ENCODE measurements at places on chromosomes 4 and X.

- DNase-seq, result no peak
Observed at GRCh38 chr4:123105026-123105420, 182.6 kb upstream of the NUDT6 start.

GRCh38 chr4:82782626-82783345 lies 15.8 kb downstream of the SCD5 start:
- no peak for DNase-seq

GRCh38 chrX:119880552-119881437 lies 9.2 kb downstream of the NDUFA1 start:
- DNase-seq, result peak; percentile 66

DNA sequence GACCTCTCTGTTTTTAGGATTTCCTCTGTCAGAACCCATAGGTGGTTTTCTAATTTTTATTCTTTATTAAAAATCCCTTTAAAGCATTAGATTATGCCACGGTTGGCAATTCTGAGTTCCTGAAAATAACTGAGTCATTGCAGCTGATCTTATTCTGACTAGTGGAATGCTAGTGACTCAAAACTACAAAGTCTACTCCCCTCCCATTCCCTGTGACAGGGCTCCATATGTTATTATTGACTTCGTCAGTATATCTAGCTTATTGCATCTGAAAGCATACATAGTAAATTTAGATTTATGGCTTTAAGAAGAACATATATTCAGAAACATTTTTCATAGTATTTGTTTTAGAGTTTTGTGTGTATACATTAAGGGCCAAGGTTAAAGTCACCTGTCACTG lies 38.5 kb downstream of the HERC3 start:
- peak; percentile 48 for DNase-seq

- no peak for DNase-seq
Observed at GRCh38 chr4:147831551-147832171, 99.8 kb downstream of the ARHGAP10 start.

GRCh38 chr4:48127231-48127630 lies 6.8 kb downstream of the TXK start:
- DNase-seq, result no peak

DNA sequence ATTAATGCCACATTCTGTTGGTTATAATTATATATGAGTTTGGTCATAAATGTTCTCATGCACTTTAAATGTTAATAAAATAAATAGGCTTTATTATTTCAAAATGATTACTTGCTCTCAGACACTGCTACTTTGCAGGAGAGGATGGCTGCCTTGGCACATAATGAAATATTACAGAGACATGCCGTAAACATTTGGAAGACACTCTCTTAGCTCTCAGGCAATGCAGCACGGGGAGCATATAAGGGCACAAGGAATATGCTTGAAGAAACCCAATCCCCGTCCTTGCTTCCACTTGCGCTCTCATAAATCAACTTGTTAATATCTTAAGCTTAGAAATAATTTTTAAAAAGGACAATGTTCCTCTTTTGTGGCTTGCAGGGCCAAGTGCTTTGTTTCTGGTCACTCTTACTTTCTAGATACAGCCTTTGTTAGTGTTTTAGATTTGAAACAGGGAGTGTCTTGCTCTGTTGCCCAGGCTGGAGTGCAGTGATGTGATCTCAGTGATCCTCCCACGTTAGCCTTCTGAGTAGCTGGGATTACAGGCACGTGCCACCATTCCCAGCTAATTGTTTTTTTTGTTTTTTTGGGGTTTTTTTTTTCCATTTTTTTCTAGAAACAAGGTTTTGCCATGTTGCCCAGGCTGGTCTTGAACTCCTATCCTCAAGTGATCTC lies 445.0 kb downstream of the SPRY1 start:
- no peak for DNase-seq

- DNase-seq, result no peak
Observed at GRCh38 chr4:86544310-86544966, 49.7 kb upstream of the PTPN13 start.

GRCh38 chr4:158807691-158808090 lies 38.9 kb downstream of the FNIP2 start:
- peak; percentile 72 for DNase-seq

GRCh38 chrX:129690435-129690834 lies 35.7 kb upstream of the APLN start:
- DNase-seq, result no peak

DNA sequence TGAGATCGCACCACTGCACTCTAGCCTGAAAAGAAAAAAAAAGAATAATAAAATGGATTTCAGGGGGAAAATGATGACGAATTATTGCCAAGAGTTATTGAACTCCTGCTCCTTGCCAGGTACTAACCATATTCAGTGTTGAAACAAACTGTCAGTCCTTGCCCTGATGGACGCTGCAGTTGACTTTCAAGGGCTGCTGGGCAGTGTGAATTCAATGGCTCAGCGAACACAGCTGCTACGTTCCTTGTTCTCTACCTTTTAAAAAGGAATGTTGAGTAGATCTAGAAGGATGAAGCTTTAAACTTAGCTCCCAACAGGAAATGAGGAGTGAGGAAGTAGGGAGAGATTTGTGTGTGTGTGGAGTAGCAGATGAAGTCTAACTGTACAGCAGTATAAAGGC lies 2.7 kb downstream of the LIMCH1 start:
- DNase-seq, result no peak

DNA sequence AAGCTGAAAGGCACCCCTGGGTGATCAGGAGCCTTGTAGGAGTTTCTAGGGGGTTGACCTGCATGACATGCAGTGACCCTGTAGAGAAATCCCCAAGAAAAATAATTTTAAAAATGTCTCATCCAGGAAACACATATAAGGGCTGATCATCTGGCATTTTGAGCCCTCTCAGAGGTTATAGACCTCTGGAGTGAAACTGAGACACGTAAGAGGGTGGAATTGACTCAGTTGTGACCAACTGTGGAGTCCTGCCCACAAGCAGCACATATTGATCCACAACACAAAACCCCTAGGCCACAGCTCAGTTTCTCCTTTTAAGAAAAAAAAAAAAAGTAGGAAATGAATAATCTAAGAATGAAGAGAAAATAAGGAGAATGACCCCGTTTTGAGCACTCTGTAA lies 32.5 kb upstream of the MTMR8 start:
- DNase-seq, result no peak

DNA sequence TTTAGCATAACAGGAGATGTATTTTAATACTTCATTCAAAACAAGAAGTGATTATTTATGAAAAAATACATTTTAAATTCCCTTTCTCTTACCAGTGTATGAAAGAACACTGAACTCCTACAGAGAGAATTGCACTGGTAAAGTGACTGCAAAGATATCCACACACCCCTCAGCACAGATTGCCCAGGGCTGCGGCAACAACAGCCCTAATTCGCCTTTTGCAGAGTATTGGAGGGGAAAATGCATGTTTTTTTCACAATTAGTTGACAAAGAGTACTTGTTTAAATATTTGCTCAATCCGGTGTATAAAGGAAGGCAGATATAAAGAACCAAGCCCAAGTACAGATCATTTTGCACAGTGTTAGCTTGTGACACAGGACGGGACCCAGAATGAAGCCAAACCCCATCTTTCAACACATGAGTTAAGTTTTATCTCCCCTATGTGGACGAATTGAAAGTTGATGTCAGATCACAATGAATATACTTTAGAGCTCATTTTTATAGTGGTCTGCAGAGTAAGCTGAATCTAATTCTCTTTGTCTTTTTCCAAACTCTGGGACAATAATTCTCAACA lies 551.4 kb upstream of the IGFBP7 start:
- DNase-seq, result no peak

DNA sequence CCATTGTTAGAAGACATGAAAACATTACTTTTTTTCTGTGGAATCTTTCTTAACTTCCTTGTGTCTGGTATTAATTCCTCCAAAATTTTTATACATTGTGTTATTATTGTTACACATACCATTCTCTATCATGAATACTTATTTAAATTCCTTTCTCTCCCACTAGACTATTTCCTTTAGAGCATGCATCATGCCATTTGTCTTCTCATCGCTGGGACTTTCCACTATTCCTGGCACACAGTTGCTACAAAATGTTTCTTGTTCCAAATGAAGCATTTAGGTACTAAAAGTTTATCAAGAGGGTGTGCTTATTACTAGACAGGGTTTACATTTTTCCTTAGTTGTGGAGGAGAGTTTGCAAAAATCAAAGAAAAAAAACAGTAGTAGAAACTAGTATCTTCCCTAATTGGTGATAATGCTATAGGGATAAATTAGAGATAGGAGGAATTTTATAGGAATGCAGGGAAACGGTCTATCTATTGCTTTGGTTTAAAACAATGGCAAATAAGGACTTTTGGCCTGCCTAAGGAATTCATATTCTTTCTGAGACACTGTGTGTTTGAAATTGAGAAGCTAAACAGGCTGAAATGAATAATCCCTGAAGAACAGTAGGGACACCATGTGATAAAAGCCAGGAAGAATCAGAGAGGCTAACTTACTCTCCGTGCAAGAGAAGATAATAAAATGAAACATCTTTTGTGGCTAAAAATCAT lies 187.5 kb upstream of the TBC1D9 start:
- no peak for DNase-seq

GRCh38 chrX:133390676-133391075 lies 24.6 kb downstream of the GPC4 start:
- no peak for DNase-seq

DNA sequence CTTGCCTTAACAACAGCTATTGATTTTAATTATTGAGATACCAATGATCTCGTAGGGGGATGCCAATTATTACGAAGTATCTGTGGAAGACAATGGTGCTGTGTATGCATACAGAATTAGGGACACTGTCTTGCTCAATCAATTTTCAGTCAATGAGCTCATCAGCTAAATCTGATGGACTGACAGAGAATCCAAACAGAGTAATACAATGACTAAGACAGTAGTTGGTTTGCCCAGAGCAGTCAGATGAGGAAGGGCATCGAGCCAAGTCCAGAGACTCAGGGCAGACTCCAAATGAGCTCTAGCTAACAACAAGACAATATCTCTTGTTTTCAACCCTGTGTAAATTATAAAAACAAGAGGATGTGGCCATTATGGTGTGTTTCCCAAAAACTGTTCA lies 14.7 kb upstream of the GSX2 start:
- no peak for DNase-seq

- no peak for DNase-seq
Observed at GRCh38 chr4:123825596-123826291, 429.1 kb downstream of the SPRY1 start.

DNA sequence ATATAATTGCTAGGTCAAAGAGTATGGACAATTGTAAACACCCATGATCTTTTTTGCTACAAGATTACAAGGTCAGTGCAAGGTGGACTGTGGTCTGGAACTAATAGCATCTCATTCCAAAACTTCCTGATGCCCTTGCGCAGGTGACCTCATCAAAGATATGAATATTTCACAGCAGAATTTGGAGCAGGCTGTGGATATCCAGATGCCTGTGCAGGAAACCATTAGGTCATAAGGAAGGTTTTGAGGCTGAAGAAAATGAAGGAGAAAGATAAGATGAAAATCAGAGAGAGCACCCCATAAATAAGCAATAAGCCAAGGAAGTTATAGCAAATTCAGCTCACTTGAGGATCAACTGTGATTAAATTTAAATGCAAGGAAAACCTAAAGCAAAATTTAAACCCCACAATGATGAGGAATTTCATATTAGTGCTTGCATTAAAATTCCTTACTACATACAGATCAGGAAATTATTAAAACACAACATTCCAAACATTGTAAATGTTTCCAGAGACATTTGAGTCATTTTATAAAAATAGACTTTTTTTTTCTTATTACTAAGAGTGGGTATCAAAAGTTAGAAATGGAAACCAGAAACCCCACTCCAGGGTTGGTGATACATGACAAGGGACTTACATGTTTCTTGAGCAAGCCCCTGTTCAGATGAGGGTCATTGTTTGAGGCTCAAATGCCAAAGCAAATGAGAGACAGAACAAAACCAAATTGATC lies 100.7 kb upstream of the FAM9C start:
- no peak for DNase-seq

DNA sequence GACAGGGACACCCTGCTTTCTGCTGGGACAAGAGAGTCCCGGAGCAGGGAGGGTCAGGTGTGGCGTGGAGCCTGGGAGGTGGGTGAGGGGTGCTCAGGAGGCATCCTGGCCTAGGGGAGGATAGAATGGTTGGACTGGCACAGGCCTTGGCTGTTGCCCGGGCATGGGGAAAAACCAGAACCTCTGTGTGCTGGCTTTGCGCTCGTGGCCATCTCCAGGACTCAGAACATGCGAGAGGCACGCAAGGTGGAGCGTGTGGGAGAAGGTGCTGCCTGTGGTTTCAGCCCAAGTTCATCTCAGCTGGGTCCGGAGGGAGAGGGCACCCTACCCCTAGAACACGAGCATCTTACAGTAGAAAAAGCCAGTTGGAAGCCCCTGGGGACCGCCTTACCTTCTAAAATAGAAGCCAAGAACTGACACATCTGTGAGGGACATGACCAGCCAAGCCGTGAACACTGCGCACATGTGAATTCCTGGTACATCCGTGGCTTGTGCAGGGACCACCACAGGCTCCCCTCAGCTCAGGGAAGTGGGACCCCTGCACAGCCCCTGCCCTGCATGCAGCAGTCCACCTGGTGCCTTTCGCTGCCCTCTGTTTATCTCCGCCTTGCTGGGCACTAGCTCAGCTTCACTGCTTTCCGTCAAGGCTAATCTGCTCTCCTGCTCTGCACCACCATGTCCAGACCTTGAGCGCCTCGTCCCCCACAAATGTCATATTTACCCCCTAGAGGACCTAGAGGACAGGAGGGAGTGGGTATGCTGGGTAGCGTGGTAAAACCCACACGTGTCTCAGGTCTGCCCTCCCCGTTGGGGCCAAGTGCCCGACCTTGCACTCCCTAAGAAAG lies 13.5 kb downstream of the MSANTD1 start:
- DNase-seq, result no peak

DNA sequence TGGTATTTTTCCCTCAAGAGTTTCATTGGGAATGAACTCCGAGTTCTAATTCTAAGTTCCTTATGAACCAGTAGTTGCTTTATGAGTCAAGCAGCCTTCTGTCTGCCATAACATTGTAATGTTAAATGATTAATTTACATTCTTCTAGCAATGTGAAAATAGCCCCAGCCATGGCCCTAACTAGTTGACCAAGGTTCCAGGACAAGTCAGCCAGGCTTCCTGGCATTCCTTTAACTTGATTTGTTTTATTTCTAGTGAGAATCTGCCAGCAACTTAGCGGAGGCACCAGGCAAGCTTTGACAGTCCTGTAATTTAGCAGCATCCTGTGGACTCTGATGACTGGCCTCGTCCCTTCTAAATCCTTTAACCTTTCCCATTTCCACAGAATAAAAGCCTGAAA lies 69.0 kb downstream of the GLRA2 start:
- no peak for DNase-seq

DNA sequence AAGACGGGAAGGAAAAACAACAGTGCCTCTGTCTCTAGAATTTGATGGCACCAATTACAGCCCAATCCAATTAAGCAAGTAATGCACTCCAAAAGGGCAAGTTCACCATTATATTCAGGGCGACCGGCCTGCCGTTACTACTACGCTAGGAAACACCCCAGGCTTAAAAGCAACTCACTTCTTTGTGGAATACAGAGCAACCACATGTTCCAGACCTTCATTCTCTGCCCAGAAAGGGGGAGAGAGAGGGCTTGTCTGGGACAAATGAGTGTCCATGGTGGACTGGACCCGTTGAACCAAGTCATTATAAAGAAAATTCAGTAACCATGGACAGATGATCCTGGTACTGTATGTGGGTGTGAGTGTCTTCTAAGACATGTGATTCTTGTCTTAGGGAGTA lies 1.6 kb downstream of the KDR start:
- DNase-seq, result no peak

Data from erythroblast (primary cell).